ENCODE measurements at places on chromosomes 3 and 15. TPM values are rescaled to one million over a fixed set of nuclear protein-coding genes. Genes with fewer than 3 reads are reported as not detected.
A peak's percentile ranks its signal among the peaks of the same experiment; 100 is the strongest.

Gene DPPA2
- not detected for total RNA-seq

Gene AGBL1
- not detected for total RNA-seq

Gene PLCH1
- total RNA-seq, result under 0.01 TPM

Gene CIB1
- total RNA-seq, result 27.4 TPM

Gene MGLL
- 87.5 TPM for total RNA-seq

Gene ADIPOQ
- total RNA-seq, result 0.57 TPM

Gene SI
- total RNA-seq, result not detected

Gene ZCWPW2
- total RNA-seq, result 1.5 TPM

Gene ACP3
- 2.1 TPM for total RNA-seq

- DNase-seq, result no peak
These were observed 123.5 kb downstream of the RPLP1 start for GRCh38 chr15:69576035-69576526.

DNA sequence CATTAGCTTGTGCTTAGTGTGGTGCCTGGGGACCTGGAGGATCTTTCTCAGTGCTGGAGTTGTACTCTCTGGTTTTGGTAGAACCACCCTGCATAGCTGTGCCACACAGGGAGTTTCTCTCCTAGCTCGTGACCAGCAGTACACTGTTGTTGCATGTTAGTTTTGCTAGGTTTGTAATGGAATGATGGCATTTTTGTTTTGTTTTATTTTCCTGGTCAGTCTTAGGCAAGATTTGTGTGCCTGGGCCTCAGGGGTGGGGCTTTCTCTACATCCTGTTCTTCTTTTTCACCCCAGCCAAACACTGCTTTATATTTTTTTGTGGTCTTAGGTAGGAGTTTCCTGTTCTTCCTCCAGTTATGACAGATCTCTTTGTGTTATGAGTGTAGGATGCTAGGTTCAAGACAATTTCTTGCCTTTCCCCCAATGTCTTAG, 534.5 kb upstream of the KCNMB2 start:
- no peak for DNase-seq

DNA sequence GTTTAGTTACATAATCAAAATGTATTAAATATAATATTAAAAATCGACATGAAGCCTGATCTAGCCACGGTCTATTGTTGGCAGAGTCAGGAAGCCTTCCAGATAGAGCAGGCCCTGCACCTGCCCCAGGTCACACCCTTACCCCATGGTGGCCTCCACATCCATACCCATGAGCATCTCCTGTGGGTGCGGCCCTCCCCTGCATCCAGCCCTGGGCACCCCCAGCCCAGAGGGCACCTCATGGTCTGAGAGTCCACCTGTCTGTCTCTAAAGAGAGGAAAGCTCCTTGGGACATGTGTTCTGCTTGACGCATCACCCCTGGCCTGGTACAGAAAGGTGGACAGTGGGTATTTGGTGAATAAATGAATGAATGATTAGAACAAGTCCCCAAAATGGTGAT, 37.2 kb upstream of the CSPG4 start:
- DNase-seq, result no peak

- DNase-seq, result no peak
These were observed 24.8 kb upstream of the RIOX2 start for GRCh38 chr3:97996988-97997387.

DNA sequence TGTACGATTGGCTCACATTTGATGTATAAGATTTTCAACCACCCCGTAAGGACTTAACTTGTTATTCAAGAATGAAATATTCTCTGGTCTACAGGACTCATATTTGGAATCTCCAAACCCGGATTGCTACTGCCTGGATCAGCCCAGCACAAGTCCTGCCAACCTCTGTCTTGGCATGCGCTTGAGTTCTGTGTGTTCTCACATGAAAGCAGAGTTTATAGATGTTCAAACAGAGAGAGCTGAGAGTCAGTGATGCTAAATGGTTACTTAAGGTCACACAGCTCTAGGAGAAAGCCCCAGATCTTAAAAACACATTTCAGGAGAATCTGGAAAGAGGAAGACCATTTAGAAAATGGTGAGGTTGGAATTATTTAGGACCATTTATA, 268.0 kb upstream of the TBL1XR1 start:
- DNase-seq, result no peak

DNA sequence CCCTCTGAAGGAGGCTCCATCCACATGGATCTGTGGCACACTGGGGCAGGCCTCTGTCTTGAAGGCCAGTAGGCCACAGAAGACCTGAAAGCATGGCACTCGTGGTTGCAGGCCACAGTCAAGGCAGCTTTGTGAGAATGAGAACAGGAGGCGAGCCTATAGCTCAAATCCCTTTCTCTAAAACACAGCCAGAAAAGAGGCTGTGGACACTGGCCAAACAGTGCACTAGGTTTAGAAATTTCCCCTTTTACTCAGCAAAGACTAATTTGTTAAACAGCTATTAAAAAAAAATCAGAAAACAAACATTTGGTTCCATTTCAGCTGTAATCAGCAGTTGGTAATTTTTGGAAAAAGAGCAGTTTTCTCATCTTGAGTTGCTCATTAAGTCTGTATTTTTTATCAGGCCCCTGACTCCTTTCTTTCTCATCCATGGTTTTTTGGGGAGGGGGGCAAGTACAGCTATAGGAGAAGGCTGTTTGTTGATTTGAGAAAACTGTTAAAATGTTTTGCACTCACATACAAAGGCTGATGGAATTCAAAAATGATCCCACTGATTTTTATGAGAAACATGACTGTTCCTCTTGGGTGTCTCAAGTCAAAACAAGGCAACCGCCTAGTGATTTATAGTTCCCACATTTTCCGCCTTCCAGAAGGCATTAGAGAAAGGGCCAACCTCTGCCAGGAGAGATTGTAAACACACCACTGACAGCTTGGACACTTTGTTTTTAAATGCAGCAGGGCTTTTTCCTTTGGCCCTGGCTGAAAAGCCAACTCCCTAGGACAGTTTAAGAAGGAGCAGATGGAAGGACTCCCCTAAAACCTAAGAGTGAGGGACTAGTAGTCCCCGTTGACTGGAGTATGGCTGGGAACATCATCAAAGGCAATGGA, 28.1 kb downstream of the PARP16 start:
- no peak for DNase-seq

DNA sequence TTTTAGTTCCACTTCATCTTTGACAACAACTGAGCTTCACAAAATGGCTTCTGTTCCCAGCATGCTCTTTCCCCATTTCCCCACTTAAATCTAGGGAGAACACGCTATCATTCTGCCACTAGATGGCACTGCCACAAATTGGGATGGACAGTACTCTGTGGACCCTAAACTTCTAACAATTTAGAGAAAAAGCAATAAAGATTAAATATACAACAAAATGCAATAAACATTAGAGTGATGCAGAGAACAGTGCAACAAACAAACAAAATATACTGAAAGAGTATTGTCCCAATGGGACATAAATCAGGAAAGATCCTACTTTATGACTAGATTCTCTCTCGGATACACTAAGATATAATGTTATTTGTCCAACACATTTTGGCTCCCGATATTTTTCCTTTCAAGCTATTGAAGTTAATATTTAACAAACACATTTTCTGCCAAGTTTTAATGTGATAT, 169.7 kb upstream of the TMCO5A start:
- no peak for DNase-seq

- DNase-seq, result no peak
These were observed 14.4 kb upstream of the ACAN start for GRCh38 chr15:88788816-88789215.

DNA sequence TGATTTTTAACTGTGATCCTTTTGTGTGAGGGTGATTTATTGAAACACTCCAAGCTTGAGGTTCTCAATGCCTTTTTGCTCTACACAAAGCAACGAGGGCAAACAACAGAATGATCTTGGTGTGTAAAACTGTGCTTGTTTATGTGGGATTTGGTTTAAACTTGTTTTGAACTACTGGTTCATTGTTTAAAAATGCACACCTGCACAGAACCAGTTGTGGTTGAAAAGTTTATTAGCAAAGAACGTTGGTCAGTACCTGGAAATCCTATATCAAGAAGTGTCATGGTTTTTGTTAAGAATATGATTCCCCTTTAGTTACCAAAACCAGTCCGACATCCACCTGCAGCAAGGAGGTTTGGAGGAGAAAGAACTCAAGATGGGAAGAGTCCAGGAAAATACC, 239.4 kb downstream of the WNT5A start:
- no peak for DNase-seq

GRCh38 chr3:61889259-61889658, 327.9 kb downstream of the PTPRG start:
- no peak for DNase-seq

- DNase-seq, result no peak
These were observed 56.4 kb downstream of the FILIP1L start for GRCh38 chr3:100057716-100058575.

DNA sequence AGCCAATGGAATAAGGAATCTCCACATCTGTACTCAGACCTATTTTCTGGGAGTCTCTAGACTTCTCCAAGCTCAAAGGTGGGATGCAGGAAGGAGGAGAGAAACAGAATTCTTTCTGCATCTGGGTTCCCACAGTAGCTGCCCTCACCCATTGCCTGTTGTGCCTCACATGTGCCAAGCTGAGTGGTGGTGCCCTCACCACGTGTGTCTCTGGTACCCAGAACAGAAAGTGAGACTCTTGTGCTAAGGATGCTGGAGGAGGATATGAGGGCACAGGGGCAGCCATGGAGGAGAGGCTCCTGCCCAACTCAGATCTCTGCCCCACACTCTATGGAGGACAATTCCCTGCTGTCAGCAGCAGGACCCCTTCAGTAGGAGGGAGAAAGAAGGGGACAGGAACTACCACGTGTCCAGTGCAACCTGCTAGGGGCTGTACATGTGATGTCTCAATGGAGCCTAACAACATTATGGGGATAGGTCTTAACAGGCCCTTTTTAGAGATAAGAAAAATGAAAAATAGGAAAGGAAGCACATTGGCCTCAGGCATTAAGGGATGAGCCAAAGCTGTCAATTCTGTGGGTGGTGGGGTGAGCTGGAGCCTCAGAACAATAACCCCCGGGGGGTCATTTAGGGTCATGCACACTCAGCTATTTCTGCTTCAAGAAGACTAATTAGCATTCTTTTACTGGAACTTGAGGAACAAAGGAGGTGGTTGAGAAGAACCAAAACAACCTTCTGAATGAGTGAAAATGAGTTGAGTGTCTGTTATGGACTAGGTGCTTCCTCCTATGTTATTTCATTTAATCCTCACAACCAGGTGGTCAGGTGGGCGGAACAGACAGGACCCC, 16.3 kb upstream of the NOX5 start:
- DNase-seq, result peak; percentile 74

GRCh38 chr3:126102530-126102951, 18.6 kb upstream of the SLC41A3 start:
- peak; percentile 91 for DNase-seq

DNA sequence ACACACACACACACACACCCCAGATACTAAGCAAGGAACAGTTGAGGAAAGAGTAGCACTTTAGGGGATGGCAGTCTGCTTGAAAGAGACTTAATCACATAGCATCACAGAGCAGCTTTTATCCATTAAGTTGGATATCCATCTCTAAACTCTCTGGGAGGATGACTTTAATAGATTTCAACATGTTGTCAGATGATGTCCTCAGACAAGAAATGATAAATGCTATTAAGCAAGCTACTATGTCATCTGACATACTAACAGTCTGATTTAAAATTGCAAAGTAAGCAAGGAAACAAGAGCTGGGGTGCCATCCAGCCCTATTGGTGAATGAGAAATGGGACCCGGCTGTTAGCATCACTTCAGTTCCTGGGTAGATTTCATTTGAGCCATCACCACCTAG, 136.9 kb downstream of the PLCL2 start:
- DNase-seq, result no peak

GRCh38 chr15:55587321-55588069, 650 bp downstream of the PYGO1 start:
- no peak for DNase-seq

GRCh38 chr3:14478956-14479550, 61.1 kb downstream of the GRIP2 start:
- no peak for DNase-seq

GRCh38 chr3:192930577-192930976, 12.9 kb upstream of the MB21D2 start:
- DNase-seq, result no peak

- DNase-seq, result no peak
These were observed 468.8 kb upstream of the CDIN1 start for GRCh38 chr15:36110659-36110993.
